Amygdala (tissue), 56 donors: ENCODE measurements at places on chromosomes 16 and 17.

GRCh38 chr17:41705271-41705991, 6.7 kb upstream of the GAST start:
- DNase-seq: no peak

- DNase-seq: no peak
Observed at GRCh38 chr16:57194512-57194911, 8.4 kb downstream of the RSPRY1 start.

- DNase-seq: no peak
Observed at GRCh38 chr16:75206749-75207451, at the start of gene CTRB2. Gene CTRB2 (minus strand): TSS chr16:75207161. CDS start chr16:75207141, 20 bp downstream.

GRCh38 chr16:88013091-88013609, 61.9 kb downstream of the BANP start:
- DNase-seq: no peak

DNA sequence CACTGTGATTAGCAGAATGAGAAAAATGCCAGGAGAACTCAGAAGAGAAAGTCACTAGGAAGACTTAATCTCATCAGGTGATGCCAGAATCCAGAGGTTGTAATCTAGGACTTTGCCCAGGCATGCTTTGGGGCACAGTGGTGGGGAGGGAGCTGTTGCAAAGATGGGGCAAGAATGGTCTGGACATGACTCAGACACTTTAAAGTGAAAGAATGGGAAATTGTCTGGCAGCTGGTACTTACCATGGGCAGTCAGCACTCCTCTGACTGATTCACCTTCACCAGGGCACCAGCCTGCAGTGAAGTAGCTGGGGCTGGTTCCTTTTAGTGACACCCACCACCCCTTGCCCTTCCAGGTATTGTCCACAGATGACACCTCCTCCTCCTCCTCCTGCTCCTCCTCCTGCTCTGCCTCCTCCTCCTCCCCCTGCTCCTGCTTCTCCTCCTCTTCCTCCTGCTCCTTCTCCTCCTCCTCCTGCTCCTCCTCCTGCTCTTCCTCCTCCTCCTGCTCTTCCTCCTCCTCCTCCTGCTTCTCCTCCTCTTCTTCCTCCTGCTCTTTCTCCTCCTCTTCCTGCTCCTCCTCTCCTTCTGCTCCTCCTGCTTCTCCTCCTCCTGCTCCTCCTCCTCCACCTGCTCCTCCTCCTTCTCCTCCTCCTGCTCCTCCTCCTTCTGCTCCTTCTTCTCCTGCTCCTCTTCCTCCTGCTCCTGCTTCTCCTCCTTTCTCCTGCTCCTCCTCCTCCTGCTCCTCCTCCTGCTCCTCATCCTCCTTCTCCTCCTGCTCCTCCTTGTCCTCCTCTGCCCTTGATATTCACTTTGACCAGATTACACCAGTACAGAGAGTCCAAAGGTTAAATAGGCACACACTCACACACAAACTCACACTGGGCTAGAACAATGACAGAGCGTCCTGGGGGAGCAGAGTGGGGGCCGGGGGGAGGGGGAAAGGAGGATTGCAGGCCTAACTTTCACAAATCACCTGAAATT, at the start of gene CHD9NB:
TSS of gene CHD9NB (minus strand) at position 379 of the 983 bp plus-strand sequence. CDS start 8,739 bp downstream, outside the sequence.
- no peak for DNase-seq

DNA sequence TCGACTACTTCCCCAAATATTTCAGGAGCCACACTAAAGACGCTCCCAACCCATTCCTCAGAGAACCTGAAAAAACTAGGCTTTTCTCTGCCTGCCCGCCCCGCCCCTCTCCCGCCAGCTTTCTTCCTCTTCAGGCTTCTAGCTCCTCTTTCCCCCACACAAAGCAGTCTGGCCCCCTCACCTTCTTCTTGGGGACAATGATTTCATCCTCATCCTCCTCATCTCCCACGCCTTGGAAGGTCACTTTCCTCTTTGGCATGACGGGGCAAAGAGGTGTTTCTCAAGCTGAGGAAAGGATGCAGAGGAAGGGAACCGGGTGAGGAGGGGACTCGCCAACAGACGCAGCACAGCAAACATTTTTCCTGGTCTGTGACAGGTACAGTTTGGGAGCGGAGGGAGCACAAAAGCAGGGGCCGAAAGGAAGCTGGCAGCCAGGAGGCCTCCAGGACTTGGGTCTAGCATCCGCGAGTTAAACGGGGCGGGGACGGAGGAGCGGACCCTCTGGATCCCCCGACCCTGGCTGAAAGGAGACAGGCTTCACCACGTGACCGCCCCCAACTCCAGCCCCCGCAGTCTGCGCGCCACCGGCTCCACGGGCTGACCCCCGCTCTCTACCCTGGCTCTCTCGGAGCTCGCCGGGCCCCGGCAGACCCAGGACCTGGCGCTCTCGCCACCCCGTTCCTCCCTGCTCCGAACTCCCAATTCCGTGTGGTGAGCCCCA, 525 bp downstream of the CD2BP2 start:
- DNase-seq: no peak

GRCh38 chr16:70784692-70785555, 16.0 kb downstream of the VAC14 start:
- DNase-seq: no peak

GRCh38 chr16:81520151-81520470, 75.5 kb downstream of the CMIP start:
- DNase-seq: no peak

GRCh38 chr17:57732062-57732461, 13.0 kb downstream of the CCDC182 start:
- DNase-seq: no peak

GRCh38 chr17:62847426-62847825, 39.3 kb upstream of the MARCHF10 start:
- DNase-seq: no peak

DNA sequence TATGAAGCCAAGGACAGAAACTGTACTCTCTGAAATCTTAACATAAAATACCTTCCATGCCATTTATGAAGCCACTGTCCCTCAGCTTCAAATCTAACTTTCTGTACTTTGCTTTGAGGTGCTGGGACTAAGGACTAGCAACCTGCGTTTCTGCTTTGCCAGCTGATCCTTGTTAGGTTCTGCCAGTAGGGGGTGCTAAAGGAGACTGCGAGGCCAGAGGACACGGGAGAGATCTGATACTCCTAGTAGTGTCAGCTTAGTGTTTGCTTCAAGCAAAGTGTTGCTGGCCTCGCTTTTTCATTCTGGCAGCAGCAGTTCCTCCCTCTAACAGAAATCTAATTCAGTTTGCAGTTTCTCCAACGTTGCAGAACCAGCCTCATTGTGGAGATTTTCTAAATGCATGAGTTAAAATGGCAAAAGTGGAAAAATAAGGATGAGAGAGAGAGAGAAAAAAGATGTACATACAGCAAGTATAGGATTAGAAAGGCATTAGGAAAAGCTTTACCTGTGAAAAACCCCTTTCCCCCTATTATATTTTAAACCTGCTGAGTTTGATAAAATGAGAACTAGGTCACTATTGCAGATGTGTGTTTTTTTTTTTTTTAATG, 297.5 kb downstream of the CA10 start:
- DNase-seq: no peak

- DNase-seq: no peak
Observed at GRCh38 chr17:19720631-19721426, 4.4 kb upstream of the SLC47A2 start.
